ENCODE measurements at places on chromosomes 7 and 10.

- DNase-seq = no peak
These were observed 51.6 kb upstream of the SRRM3 start for GRCh38 chr7:76149847-76150691.

DNA sequence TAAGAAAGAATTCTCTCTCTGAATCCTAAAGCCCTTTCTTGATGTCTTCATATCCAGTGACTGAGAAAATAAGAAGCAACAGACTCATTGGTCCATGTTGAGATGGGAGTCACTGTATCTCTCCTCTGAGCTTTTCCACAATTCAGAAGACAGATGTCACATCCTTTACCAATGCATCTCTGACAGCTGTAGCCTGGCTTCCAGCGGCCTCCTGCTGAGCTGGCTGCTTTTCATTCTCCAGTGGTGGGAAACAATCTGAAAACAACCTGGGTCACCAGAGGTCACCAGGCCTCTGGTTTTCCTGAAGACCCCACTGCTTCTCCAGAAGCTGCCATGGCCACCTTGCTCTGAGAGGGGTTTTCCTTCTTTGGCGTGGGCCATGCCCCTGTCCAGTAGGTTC, 18.3 kb upstream of the RPA3 start:
- no peak for DNase-seq

DNA sequence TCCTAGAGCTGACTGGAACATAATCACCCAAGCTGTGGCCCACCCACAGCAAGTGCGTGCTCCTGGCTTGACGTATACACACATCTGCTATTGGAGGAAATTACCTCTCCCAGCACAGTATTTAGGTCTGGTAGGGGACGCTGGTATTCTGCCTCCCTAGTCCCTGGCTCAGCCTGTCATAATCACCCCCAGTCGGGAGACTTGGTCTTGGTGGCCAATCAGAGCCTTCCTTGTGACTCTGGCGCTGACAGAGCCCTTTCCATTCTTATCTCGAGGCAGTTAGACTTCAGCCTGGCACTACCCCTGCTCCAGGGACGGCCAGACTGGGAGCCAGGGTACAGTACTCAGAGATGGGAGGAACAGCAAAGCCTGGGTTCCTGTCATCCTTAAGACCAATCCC, 14.3 kb upstream of the PRKAG2 start:
- no peak for DNase-seq

GRCh38 chr10:44809647-44810046, 101.5 kb upstream of the TMEM72 start:
- DNase-seq = peak; percentile 43

DNA sequence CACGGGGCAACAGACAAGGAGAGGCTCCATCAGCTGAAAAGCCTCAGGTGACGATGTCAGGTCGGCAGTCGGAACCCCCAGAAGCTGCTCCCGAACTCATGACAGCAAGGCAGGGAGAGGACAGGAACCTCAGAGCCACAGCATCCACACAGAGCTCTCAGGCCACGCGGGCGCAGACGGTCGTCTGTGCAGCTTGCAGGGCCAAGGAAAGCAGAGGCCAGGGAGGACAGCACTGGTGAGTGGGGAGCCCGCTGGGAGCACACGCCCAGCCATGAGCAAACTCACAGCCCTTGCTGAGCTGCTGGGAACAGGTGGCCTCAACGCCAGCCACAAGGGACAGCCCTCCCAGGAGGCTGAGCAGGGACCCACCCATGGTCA, 138.9 kb downstream of the MAD1L1 start:
- no peak for DNase-seq

DNA sequence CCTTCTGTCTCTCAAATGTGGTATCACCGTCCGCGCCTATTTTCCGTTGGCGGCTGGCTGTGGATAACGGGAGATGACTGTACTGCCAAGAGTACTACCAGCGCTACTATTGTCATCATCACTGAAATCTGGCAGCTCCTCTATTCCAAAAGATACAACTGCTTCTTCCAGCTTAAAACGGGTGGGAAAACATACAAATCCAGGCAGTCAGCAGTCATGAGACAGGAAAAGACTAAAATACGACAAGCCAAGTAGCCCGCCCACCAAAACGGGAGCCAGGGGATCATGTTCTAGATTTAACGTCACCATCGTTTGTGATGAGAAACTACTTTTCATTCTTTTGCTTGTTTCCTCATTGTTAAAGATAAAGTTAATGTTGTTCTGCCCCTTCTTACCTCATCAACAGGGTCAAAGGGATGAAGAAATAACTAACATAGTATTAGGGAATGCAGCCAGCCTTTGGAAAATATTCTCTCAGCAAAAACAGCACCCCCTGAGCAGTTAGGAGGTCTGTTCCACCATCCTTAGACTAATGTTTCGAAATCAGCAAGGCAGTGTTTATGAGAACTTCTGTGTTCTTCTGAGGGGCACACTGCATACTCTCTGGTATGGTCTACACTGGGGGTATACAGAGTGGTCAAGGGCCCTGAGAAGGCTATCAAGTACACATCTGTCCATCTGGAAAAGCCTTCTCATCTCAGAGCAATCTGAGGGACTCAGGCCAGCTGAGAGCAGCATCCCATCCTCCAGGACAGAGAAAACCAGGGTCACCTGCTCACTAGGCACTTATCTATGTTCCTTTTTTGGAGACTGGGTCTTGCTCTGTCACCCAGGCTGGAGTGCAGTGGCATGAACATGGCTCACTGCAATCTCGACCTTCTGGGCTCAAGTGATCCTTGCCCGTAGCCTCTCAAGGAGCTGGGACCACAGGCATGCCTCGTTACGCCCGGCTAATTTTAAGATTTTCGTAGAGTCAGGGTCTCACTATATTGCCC, 47.5 kb downstream of the GNA12 start:
- DNase-seq = peak; percentile 98

DNA sequence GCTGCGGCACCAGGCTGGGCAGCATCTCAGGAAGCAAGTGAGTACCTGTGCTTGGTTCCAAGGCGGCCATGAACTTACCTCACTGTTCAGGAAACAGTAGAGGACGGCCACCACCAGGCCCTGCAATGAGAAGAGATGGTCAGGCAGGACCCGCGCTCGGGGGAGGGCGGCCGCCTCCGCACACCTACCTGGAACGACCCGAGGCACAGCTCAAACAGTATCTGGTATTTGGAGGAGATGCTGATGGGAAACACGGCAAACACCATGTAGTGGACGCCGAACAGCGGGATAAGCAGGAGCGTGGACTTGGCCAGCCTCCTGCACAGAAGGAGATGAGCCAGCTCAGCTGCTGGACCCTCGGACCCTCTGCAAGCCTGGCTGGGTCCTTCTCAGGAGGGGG, 112.9 kb downstream of the VIPR2 start:
- no peak for DNase-seq

GRCh38 chr10:133163889-133164815, 4.1 kb downstream of the KNDC1 start:
- DNase-seq = no peak

GRCh38 chr7:4733936-4734528, 41.4 kb upstream of the AP5Z1 start:
- no peak for DNase-seq

DNA sequence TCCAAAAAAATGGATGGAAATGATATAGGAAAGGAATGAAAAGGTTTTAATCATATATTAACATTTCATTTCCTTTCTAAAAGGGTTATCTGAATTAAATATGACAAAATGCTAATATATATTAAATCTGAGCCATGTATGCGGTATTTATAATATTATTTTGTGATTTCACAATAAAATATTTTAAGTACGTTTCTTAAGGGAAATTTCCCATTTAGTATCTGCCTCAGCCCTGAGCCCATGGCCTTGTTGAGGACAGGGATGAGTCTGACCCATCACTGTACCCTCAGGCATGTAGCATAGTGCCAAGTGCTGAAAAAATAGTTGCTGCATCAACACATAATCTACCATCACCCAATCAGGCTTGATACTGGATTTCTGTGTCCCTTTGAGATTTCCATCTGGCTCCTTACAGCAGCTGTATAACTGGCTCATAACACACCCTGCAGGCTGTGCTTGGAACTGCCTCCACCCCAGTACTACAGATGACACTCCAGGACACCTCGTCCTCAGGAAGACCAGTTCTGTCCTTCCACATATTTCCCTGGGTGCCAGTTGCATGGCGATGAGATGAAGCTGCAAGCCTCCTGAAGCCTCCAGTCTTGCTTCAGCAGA, 59.4 kb upstream of the ASAH2 start:
- DNase-seq = peak; percentile 34

GRCh38 chr7:153331427-153331826, 571.9 kb downstream of the ACTR3B start:
- DNase-seq = no peak

- DNase-seq = peak; percentile 85
These were observed at the start of gene COMMD3 for GRCh38 chr10:22316286-22317075. Gene COMMD3, plus strand, starts transcription at chr10:22316388. Its CDS starts 30 bp downstream, at chr10:22316418.

DNA sequence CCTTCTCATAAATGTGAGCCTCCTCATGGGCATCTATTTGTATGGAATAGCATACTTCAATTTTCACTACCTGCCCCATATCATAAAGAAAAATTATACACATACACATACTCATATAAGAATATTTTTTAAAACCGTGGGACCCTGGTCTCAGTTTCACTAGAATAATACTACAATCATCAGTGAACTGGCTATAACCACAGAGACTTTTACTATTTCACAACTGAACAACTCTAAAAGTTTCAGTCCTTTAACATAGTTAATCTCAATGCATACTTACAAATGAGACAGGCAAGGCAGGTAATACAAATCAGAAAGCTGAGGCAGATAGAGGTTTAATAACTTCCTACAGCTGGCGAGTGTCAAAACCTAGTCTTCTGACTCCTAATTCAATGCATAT, 83.1 kb downstream of the LRRN3 start:
- DNase-seq = no peak

DNA sequence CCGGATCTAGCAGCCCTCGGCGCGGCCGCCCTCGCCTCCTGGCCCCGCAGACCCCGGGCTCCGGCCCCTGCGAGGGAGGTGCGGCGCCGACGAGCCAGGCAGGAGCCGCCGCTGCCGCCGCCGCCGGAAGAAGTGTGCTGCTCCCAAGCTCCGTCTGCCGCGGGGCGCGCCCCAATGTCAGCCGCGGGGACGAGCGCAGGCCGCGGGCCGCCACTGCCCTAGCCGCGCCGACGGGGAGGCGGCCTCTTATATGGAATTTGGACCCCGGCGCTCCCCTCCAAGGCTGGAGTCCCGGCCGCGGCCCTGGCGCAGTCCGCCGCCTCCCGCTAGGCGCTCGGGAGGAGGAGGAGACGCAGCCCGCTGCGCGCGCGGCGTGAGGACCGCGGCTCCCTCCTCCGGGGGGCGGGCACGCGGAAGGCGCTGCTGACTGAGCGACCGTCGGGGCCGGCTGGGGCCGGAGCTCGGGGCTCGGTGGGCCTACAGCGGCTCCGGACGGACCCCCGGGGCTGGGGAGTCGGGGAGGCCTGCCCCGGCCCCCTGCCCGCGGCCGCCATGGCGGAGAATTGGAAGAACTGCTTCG, at the start of gene TRIM8:
Gene TRIM8, plus strand, starts transcription at position 414 of the 580 bp plus-strand sequence. Its CDS starts 139 bp downstream, at position 553.
- DNase-seq = peak; percentile 31

- no peak for DNase-seq
These were observed 311.8 kb downstream of the PTPRN2 start for GRCh38 chr7:158275711-158276413.

GRCh38 chr7:140390034-140390433, 8.3 kb downstream of the SLC37A3 start:
- DNase-seq = no peak

- peak; percentile 60 for DNase-seq
These were observed 45.8 kb downstream of the MKX start for GRCh38 chr10:27699776-27700175.

DNA sequence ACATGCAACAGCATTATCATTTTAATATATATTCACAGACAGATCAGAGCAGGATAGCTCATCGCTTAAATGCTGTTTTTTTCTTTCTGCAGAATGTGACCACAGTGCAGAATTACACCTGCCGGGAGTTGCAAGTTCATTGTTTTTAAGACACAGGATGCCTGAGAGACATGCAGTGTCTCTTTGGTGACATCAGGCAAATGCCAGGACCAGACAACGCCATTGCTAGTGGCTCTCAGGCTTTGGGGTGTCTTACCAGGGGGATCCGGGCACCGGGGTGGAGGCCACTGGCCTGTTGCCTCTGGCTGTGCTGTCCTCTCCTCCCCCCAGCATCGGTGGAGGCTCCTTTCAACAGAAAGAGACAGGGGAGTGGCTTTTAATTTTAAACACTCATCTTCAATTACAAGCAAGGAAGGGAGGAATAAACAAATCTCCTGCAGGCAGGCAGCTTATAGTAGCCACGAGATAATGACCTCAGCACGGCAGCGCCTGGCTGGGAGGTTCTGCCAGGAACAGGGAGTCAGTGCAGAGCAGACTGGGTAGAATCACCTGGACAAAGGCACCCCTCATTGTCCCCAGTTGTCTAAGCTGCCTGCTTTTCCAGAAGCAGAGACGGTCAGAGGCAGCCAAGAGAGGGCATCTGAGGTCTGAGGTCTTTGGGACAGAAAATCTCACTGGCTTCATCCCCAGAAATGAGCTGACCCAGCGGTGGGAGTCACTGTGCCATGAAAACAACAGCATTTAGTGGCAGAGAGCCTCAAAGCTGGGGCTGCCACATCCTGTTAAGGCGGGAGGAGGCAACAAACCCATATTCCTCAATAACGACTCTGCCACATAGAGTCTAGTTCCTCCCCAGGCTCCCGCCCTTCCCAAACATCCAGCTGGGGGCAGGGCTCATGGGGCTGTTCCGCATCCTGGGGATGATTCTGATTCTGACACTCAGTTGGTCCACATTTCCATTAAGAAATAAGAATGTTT, 148.4 kb downstream of the TCERG1L start:
- DNase-seq = no peak

DNA sequence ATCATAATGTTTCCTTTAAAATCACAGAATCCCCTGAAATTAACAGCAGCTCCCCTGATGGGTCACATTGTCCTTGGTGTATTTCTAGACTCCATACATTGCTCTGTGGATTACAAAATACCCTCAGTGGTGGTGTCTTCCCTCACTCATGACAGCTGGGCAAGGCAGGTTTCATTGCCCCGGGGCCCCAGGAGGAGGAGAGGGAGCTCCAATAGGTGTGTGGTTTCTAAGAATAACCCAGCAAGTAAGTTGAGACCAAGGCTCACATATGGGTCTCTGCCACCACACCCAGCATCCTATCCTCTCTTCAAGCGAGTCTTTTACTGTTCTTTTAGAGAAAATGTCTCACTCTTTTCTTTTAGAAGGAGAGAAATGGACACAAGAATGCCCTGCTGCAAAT, 63.6 kb downstream of the PKD1L1 start:
- DNase-seq = no peak

GRCh38 chr10:21962358-21962757, 41.2 kb downstream of the DNAJC1 start:
- DNase-seq = no peak

DNA sequence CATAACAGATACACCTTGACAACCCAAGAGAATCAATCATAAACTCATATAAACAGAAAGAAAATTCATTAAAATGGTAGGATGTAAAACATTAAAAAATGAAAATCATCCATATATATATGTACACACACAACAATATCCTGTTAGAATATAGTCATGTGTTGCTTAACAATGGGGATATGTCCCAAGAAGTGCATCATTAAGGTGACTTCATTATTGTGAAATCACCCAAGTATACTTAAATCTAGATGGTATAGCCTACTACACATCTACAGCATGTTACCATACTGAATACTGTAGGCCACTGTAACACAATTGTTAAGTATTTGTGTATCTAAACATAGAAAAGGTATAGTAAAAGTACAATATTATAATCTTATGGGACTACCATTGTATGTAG, 115.8 kb upstream of the TMEM168 start:
- peak; percentile 20 for DNase-seq
